NCI-H1092 treated with DMSO at 0.1 percent for 48 hours (cell line): ENCODE measurements at places on chromosomes 16 and 17.

GRCh38 chr17:33562792-33563191 is 269.7 kb upstream of the ASIC2 start:
- no peak for DNase-seq

DNA sequence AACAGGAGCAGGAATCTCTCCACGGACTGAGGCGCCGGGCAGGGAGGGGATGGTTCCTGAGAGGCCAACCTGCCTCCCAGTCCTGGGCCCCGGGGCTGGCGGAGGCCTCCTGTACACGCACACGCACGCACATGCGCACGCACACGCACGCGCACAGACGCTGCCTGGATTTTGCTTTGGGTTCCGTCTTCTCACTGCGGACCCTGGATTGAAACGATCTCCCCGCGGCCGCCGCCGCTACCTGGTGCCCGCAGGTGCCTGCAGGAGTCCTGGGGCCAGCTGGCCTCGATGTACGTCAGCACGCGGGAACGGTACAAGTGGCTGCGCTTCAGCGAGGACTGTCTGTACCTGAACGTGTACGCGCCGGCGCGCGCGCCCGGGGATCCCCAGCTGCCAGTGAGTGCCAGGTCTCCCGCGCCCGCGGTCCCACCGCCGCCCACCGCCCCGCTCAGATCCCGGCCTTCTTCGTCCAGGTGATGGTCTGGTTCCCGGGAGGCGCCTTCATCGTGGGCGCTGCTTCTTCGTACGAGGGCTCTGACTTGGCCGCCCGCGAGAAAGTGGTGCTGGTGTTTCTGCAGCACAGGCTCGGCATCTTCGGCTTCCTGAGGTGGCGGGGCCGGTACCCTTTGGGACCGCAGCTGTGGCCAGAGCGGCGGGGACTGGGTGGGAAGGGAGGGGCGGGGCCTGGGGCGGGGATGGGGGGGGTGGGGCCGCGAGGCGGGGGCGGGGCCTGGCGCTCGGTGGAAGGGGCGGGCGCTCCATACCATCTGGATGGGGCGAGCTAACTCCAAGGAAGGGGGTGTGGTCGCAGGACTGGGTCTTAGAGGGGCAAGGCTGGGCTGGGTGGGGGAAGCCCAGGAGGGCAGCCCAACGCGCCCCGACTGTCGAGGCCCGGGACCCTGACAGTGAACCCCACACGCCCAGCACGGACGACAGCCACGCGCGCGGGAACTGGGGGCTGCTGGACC is 12.3 kb downstream of the CES4A start:
- DNase-seq: peak; percentile 46

GRCh38 chr17:17806035-17806434 is 30.8 kb downstream of the SREBF1 start:
- DNase-seq: no peak

GRCh38 chr17:64017381-64017980 is 3.0 kb downstream of the ICAM2 start:
- no peak for DNase-seq

DNA sequence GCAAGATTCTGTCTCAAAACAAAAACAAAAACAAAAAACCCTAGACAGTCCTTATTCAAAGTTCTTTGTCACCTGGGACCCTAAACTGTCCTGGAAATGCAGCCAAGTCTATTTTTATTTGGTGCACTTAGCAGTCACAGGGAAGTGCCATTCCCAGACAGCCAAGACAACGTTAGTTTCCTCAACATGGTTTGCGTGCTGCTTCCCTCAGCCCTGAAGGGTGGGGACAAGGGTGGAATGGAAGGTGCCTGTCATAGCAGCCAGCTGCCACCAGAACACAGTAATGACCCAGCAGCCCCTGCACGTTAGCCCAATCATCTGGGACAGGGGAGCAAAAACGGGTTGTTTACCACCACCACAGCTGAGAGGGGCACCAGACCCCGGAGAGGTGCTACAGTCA is 16.9 kb downstream of the CREBBP start:
- DNase-seq: no peak

DNA sequence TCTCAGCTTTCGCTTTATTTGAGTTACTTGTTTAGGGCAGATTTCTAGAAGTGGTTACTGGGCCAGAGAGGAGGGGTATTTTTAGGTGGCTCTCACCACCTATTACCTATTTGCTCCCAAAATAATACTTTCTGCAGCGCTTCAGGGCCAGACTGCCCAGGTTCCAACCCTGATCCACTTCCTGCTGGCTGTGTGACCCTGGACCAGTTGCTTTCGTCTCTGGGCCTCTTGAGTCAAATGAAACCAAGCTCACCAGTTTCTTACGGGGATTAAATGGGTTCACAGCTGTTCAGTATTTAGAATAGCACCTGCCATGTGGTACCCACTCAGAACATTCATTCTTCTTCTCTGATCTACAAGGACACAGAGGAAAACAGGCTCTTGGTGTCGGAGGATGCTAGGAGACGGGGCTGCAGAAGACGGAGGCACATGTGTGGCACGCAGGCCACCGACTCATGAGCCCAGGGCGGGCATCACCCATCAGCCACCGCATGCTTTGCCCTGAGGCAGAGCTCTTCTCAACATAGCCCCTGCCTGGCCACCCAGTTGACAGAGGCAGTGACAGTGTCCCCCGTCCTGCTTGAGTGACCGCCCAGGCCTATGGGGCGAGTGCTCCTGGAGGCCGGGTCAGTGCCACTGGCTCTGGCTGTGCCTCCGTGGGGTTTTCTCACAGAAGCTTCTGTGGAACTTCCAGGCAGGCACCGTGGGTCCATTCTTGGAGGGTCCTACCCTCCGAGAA is 149.0 kb upstream of the PLCG2 start:
- DNase-seq: peak; percentile 37

DNA sequence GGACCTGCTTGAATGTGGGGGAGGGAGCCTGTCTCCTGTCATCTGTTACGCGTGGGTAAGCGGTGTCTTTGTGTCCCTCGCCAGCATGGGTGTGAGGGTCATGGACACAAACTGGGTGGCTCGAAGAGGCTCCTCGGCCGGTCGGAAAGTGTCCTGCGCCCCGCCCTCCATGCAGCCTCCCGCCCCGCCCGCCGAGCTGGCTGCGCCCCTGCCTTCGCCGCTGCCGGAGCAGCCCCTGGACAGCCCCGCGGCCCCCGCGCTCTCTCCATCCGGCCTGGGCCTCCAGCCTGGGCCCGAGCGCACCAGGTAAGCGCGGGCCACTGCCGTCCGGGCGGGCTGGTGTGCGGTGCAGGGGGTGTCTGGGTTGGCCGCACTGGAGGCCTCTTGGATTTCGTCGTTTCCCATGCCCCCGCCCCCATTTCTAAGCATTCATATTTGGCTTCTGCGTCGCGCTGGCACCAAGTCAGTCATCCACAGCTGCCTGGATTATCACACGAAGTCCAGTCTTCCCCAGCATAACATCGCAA is 43.8 kb downstream of the ELAC2 start:
- no peak for DNase-seq

GRCh38 chr16:50244140-50244503 is 22.2 kb upstream of the ADCY7 start:
- no peak for DNase-seq

GRCh38 chr16:84759061-84759460 is 59.3 kb downstream of the USP10 start:
- no peak for DNase-seq

DNA sequence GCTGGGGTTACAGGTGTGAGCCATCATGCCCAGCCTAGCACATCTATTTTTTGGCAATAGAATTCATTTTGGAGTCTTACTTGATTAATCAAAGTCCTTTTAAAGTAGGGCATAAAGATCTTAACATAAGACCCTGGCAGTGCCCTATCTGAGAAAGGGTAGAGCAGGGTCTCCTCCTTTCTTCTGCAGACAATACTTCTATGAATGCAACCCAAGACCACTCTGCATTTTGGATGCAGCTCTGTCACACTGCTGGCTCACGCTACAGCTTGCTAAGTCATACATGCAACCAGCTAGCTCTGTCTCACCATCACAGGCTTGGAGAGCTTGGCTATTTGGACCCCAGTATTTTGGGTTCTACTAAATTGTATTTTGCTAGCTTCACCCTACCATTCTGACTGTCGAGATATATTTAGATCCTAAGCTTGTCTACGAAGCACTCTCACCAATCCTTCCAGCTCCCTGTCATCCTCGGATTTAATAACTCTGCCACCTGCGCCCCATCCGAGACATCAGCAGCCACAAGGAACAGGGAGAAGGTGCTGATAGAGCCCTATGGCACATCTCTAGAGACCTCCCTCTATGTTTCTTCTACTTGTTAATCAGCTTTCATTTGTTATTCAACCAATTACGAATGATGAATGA is 45.1 kb downstream of the RBFOX3 start:
- no peak for DNase-seq

DNA sequence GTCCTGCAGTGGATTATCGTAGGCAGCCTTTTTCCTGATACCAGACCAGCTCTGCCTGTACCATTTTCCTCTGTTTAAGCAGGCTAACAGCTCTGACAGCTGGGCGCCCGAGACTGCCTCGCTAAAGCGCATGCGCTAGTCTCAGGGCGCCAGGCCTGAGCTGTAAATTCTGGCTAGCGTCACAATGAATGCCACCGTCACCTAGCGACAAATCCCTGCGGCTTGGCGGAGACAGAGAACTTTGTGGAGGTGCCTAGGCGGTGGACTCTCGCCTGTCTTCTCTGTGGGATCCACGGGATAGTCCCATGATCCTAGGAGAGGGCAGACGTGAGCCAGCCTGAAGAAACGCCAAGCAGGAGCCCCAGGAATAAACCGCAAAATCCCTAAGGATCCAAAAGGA is 573.9 kb downstream of the KCNJ18 start:
- no peak for DNase-seq
